ENCODE measurements at places on chromosomes 3 and 15. TPM values are rescaled to one million over a fixed set of nuclear protein-coding genes. Genes with fewer than 3 reads are reported as not detected.

DNA sequence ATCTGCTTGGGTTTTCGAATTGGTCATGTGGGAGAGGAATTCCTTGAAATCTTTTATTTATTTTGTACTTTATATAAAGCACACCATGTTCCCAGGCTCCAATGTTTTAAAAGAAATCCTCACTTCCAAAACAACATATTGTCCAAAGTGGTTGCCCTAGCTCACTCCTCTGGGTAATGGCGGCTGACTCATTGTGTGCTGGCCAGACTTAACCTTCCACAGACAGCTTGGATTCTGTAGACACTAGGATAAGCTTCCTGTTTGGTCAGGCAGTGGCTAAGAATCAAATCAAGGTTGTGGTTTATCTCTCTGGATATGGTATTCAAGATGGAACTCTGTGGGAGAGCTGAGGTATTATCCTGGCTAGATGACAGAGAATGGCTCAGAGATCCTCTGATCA is 55.8 kb upstream of the FAM98B start:
- no peak for DNase-seq

Gene FEZF2
- not detected for total RNA-seq

- DNase-seq = no peak
Observed at GRCh38 chr3:13142552-13143380, 69.5 kb upstream of the IQSEC1 start.

DNA sequence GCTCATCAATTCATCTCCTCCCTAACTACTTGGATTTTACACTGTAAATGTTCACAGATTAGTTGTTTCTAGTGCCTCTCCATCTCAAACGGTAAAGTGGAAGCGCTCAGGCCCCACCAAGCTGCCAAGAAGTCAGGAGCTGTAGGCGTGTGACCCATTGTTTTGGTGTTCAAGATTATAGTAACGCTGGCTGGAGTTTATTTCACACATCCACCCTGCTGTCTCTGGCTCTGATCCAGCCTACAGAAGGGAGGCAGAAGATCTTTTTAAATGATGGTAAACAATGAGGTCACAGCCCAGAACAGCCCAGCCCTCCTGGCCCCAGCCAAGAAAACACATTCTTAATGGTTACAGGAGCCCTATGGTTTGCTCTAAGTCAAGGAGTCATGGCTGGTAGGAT is 25.7 kb upstream of the GALNT15 start:
- DNase-seq = no peak

Gene SERINC4
- 0.36 TPM for total RNA-seq
